Right atrium auricular region (tissue), 2 donors: ENCODE measurements at places on chromosomes 1 and 21.

DNA sequence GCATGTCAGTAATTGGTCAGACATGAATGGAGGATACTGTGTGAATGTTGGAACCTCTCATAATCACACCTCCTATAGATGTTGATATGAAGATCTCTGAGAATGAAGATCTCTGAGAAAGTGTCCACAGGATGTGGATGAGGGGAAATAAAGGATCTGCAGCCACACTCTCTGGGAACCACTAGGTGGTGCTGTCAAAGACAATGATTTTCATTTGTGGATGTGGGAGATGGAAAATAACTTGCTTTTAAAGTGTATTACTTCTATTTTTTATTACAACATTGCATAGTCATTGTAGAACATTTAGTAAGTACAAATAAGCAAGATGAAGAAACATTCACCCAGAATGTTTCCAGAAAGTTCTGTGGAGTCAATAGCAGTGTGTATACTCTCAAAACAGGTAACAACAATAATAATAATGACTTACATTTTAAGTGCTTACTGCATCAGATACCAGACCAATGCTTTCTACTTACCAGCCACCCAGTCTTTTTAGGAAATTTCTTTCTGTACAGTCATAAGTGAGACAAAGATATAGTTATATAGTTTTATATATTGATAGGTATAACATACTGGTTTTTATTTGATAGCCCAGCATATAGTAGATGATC, 128.2 kb downstream of the ATG4C start:
- DNase-seq = no peak

GRCh38 chr1:198597690-198598430, 41.0 kb upstream of the PTPRC start:
- no peak for DNase-seq

GRCh38 chr1:112950426-112950825, 5.6 kb downstream of the SLC16A1 start:
- DNase-seq = no peak

DNA sequence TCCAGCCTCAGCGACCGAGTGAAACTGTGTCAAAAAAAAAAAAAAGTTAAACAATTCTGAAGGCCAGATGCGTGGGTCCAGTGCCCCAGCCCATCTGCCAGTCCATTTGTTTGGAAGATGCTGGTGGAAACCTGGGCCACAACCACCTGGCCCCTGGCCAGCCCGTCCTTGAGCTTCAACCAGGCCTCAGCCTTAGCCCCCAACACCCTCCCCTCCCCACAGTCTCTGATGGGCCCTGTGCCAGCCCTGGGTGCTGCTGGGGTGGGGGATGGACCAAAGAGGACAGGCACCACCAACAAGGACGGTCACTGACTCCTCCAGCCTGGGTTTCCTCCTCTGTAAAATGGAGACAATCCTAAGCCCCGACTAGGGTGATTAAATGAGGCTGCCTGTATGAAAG, 19.6 kb upstream of the PLEKHG5 start:
- DNase-seq = no peak

DNA sequence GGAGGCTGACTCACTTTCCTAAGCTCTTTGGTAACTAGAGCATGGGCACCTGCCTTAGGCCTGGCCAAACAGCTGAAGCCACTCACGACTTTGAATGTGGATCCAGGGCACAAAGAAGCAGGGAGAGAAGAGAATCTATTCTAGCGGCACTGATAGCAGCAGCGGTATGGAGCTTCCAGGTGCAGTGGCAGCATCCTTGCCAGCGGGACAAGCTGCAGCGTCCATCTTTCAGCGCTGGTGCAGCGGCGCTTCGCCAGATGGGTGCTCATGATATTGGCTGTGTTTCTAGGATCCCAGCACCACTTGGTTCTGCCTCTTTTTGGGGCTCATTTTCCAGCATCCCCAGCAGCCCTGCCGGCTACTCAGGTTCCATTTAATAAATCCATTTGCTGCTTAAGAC, 184.2 kb downstream of the SLC44A5 start:
- DNase-seq = no peak

- DNase-seq = peak; percentile 47
Observed at GRCh38 chr1:58929671-58930325, 146.0 kb upstream of the JUN start.

DNA sequence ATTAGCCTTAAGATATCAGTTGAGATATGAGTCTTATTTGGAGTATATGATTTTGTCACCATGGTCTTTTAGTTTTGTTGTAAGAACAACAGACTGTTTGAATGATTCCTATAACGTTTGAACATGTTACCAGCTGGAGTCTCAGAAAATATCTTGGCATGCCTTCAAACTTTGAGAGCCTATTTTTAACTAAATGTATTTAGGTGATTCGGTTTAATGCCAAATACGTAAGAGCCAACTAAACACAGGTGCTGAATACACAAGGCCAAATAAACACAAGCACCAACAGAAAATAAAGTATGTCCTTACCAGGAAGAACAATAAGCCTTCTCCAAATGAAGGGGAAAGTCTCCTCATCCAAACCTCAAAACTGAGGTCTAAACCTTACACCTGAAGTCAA, 48.6 kb downstream of the PRKACB start:
- no peak for DNase-seq

DNA sequence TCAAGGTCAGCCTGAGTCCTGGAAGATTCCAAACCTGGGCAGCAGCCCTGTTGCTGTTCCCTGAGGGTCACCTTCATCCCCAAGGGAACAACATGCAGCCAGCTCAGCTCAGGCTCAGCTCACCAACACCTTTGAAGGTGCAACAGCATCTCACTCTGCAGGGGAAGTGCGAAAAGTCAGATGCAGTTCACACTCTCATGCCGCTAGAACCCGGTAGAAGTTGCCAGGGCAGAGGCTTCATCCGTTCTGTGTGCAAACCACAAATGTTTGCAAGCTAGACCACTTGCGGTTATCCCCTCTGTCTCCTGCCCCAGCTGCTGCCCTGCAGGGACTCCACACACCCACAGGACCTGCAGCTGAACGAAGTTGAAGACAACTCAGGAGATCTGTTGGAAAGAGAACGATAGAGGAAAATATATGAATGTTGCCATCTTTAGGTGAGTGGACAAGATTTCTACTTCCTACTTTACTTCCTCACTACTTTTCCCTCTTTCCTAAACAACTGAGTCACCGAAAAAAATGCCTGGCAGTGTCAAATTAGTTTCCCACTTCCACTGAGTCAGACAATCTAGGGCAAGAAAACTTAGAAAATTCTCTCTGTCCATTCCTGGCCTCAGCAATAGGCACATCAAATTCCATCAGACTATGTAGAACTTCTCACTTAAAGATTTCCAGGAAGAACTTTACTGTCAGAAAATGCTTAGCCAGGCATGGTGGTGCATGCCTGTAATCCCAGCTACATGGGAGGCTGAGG, 1.8 kb upstream of the FCRL6 start:
- no peak for DNase-seq
